ENCODE measurements at places on chromosomes 1 and 21.
A peak's percentile ranks its signal among the peaks of the same experiment; 100 is the strongest.

- peak; percentile 90 for DNase-seq
Observed at GRCh38 chr1:12604114-12604874, 13.7 kb downstream of the DHRS3 start.

GRCh38 chr1:76942549-76942948 lies 75.3 kb downstream of the ST6GALNAC5 start:
- DNase-seq = no peak

DNA sequence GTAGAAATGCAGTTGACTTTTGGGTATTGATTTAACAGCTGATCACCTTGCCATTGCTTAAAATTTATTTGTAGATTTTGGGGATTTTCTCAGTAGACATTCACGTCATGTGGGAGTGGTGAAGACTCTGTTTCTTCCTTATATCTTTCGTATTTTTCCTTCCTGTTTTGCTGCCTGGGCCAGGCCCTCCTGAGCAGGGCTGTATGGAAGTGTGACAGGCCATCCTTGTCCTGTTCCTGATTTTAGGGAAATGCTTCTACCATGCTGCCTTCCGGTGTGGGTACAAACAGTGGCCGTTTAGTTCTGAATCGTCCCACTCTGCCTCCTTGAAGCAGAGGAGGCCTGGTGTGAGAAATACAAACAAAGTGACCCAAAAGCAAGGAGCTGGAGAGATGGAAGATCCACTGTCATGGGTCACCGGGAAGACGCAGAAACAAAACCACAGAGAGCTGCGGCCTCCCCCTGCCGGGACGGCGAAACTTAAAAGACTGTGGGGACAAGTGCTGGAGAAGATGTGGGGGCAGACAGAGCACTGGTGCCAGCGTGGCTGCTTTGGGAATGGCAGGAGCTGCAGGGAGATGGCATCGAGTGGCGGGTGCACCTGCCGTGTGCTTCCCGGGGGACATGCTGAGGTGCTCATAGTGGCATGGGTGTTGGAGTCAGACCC lies 7.6 kb downstream of the AGPAT3 start:
- no peak for DNase-seq

DNA sequence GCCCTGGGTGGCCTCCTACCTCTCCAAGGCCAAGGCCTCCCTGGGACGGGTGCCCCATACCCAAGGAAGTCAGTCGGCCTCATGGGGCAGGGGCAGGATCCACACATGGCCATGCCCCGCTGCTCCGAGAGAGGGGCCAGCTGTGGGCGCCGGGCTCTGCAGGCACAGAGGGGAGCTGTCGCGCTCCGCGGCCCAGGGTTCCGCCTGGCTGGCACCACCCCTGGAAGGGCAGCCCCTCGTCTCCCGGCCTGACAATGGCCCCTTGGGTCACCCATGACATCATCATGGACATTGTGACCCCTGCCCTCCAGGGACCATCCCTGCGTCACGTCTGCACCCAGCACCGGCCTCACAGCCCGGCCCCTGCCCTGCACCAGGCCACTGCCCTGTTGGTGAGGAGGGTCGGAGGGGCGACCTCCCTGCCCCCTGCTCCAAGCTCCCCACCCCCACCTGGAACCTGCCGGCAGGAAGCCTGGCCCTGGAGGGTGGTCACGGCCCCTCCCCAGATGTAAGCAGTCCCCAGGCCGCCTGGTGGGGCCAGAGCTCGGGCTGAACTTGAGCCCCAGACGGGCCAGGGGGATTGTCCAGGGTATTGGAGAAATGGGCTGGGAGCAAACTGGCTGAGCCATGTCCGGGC lies 5.8 kb downstream of the TTLL10 start:
- DNase-seq = no peak

DNA sequence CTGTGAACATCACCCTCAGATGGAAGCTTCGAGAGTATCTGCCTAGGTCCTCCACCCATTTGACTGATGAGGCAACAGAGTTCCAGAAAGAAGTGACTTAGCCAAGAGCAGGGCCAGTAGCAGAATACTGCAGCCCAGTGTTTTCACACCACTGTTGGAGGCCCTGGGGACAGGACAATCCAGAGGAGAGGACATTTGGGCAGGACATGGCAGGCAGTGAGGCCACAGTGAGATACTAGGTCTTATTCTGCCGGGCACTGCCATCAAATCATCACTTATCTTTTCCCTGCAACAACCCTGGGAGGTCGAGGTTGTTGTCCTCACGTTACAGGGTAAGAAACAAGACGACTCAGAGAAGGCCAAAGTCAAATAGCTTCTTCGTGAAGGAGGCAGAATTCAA lies 5.5 kb upstream of the FOXO6 start:
- DNase-seq = no peak

- DNase-seq = no peak
Observed at GRCh38 chr1:95984798-95985374, 736.7 kb upstream of the PTBP2 start.

GRCh38 chr1:185215911-185216310 lies 58.9 kb downstream of the SWT1 start:
- no peak for DNase-seq

DNA sequence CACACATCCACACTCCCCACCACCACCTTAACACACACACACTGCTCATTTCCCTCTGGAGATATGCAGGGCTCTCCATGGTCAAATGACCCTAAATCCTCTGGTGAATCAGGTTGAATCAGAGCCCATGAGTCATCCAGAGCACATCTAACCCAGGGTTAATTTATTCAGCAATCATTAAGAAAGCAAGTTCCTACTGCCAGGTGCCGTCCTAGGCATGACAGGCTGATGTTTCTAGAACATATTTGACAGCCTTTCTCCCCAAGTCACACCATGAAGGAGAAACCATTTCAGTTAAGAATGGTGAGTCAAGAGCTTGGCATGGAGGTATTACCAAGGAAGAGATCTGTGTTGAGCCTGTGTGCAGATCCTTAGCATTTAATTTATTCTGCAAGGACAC lies 194.3 kb upstream of the CAMK1G start:
- peak; percentile 97 for DNase-seq

- no peak for DNase-seq
Observed at GRCh38 chr1:198494139-198494538, 46.3 kb downstream of the ATP6V1G3 start.

- DNase-seq = no peak
Observed at GRCh38 chr1:212281590-212281989, 3.6 kb upstream of the PPP2R5A start.

DNA sequence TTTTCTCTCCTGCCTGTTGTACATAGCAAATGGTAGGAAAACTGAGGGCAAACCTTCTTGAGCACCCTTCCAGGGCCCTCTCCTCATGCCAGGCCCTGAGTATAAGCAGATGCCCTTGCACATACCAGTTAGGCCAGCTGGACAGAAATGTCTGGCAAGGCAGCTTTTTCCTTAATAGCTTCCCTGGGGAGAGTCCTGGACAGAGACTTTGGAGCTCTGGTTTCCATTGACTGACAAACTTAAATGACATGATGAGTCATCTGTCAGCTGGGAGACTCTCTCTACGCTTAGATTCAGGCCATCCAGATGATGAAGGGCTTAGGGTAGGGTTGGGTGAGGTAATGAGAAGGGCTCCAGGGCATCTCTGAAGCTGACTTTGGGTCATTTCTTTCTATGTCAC lies 317.5 kb downstream of the ASTN1 start:
- no peak for DNase-seq
